Pulmonary artery endothelial cell (primary cell): ENCODE measurements at places on chromosomes 7 and 10.

DNA sequence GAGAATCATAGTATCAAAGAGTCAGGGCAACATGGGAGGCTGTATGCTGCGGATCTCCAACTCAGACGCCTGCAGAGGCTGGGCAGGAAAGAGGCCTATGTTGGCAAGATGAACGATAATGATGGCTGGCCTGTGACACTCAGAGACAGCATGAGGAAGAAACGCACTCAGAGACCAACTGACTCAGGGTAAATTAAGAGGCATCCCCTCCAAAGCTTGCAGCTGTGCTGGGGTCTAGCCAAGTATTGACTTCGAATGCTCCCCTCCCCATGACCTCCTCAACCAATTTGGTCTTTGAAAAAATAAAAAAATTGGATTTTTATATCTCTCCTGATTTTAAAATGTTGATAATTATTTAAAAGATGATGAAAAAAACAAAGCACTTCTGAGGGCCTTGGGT is 718.9 kb downstream of the GRID1 start:
- DNase-seq, result no peak

DNA sequence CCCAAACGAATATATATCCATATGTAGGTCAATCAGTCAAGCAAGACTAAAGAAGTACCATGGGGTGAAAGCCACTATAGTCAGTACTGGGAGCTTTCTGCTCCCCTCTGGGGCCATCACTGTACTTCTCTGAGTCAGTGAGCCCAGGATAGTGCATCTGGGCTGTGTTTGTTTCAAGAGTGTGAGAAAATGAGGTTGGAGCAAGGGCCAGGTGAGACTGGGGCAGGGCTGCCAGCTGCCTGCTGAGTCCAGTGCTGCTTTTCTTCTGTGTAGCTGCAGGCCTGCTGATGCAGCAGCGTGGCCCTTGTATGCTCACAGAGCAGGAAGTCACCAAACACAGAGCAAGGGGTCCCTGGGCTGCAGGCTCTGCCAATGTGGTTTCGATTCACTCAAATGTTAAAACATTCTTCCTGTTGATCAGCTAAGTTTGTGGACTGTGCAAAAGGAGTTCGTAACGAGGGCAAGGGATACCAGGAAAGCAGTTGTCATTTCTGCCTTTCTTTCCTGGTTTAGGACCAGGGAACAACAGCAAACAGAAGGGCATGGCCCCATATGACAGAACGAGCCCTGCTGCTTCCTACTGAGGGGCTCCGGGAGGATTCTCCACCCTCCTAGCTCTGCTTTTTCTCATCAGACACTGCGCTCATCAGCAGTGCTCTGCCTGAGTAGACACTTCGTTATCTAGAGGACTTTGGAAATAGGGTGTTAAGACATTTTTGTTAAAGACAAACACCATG is 65.4 kb upstream of the TNS3 start:
- no peak for DNase-seq

DNA sequence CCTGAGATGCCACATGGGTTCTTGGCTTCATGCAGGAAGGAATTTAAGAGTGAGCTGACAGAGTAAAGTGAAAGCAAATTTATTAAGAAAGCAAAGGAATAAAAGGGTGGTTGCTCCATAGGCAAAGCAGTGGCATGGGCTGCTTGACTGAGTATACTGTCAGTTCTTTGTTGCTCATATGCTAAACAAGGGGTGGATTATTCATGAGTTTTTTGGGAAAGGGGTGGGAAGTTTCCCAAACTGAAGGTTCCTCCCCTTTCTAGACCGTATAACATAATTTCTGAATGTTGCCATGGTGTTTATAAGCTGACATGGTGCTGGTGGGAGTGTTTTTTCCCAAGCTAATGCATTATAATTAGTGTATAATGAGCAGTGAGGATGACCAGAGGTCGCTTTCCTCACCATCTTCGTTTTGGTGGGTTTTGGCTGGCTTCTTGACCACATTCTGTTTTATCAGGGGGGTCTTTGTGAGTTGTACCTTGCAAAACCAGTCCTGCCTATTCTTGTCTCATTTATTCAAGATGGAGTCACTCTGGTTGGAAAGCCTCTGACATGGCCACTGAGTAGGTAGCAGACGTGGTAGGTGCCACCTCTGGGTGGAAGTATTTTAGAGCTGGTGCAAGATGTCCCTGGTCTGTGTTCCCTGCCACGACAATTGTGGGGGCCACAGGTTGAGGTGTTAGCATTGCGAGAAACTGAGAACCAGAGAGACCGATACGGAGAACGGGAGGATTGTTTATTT is 107.5 kb upstream of the SDK1 start:
- DNase-seq, result no peak

DNA sequence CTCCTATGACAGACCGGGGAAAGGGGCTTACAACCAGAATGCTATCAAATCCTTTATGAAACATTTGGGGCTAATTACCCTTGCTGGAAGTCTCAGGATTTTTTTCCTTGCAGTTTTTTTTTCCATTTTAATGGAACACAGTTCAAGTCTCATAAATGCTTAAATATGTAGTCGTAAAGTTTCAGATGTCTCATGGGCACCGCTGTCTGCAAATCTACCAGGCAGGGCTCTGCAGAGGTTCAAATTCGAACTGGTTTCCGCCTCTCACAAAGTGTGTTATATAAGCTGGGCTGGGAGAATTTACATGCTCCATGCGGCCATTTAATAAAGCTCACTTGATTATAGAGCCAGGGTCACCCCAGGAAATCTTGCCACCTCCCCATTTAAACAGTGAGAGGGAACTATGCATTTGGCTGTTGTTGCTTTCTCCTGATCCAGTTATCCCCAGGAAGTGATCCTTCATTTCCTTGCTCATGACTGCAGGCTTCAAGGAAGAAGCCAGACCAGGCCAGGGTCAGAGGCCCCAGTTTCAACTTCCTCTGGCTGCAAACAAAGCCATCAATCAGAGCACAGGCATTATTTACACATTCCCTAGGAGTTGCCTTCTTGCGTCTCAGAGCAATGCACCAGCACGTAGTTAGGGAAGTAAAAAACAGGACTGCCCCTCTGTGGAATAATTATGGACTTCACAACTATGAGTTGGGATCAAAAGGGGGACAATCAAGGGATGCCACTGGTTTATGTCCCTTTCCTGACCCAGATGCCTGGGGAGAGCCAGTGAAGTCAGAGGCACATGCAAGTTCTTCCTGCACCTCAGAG is 358.8 kb downstream of the PRPF18 start:
- peak; percentile 93 for DNase-seq

DNA sequence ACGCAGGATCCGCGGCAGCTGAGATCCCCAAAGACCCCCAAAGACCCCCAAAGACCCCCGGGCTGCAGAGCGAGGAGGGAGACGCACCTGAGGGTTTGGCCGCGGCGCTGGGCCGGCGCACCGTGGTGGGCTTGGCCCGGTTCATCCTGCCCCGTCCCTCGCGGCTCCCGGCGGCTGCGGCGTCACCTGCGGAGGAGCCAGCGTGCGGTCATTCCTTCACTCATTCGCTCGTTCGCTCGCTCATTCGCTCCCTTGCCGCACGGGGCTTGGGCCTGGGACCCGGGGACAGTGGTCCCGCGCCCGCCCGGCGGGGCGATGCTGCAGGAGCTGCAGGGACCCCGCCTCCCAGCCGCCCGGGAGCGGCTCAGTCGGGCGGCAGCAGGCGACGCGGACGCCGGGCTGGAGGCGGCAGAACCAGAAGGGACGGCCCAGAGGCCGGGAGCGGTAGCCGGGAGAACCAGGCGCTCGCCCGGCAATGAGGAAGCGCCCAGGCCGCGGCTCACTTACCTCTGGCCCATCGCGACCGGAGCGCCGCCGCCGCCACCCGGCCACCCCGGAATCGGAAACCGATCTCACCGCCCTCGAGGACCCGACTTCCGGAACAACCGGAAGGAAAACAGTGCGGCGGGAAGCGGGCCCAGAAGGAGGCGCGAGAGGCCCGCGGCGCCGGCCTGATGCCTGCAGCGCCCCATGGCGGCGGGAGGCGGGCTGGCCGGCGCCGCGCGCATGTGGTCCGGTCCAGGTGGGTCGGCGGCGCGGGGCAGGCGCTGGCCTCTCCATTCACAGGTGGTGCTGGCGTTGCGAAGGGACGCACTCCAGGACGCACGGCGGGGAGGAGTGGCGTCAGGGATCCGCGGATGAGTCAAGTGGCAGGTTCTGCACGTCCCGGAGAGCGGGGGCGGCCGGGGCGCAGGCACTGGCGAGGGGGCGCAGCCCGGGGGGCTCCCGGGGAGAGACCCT is at the start of gene INTS1:
INTS1 (minus strand) TSS at position 574 of the 960 bp plus-strand sequence; CDS start at position 145, 429 bp downstream.
- peak; percentile 52 for DNase-seq

DNA sequence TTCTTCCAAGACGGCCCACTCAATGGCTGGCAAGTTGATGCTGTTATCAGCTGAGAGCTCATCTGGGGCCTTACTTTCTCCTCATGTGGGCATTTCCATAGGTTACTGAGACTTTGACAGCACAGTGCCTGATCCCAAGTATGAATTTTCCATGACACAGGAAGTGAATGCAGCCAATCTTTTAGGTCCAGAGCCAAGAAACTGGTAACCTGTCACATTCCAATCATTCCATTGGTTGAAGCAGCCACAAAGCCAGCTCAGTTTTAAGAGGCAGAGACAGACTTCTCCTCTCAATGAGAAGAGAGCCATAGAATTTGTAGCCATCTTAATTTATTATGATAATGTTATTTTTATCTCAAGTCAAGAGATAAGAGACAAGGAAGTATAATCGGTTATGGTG is 775.5 kb downstream of the CNTNAP2 start:
- no peak for DNase-seq

- peak; percentile 94 for DNase-seq
Observed at GRCh38 chr10:68988530-68989316, at the start of gene KIFBP. KIFBP (plus strand) TSS chr10:68988803; CDS start chr10:68988833, 30 bp downstream.

GRCh38 chr7:76343294-76343930 is 15.4 kb downstream of the YWHAG start:
- DNase-seq, result no peak

DNA sequence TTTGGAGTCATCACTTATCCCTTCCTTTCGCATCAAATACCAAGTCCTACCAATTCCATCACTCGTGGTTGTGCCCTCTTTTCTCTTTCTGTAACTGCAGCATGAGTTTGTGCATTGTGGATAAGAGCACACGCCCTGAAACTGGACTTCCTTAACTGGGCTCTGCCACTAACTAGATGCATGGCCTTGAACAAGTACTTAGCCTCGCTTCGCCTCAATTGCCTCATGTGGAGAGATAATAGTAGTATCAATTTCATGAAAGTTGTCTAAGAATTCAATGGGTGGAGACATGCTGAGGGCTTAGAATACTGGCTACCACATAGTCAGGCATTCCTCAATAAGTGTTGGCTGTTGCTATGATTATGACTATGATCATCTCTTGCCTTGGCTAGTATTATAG is 41.5 kb downstream of the CFAP43 start:
- no peak for DNase-seq

DNA sequence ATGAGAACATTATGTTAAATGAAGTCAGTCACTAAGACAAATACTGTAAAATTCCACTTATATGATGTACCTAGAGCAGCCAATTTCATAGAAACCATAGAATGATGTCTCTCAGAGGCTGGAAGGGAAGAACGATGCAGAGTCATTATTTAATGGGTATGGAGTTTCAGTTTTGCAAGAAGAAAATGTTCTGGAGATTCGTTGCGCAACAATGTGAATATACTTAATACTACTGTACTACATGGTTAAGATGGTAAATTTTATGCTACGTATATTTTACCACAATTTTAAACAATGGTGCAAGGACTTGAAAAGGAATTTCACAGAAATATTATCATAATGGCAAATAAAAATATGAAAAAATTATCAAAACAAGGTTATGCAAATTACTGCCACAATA is 972.6 kb downstream of the KCNMA1 start:
- DNase-seq, result no peak

DNA sequence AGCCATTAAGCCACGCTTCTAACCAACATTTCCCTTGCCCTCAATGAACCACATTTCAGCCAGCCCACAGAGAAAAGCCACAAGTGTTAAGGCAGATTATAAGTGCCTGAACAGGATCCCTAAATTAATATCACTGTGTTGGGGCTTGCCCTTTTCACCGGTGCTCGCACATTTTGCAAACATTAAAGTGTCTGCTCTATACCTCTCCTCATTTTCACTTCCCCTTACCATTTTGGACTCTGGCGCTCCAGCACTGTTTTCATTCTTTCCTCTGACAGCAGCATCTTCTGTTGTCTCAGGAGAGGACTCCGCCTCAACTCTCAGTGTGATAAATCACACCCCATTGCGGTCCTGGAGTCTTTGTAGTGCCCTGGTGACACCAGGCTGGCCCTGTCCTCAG is 274.2 kb downstream of the BAMBI start:
- DNase-seq, result no peak

GRCh38 chr10:26242706-26243350 is 26.3 kb downstream of the GAD2 start:
- DNase-seq, result no peak

GRCh38 chr10:31399631-31400030 is 80.6 kb downstream of the ZEB1 start:
- DNase-seq, result no peak

DNA sequence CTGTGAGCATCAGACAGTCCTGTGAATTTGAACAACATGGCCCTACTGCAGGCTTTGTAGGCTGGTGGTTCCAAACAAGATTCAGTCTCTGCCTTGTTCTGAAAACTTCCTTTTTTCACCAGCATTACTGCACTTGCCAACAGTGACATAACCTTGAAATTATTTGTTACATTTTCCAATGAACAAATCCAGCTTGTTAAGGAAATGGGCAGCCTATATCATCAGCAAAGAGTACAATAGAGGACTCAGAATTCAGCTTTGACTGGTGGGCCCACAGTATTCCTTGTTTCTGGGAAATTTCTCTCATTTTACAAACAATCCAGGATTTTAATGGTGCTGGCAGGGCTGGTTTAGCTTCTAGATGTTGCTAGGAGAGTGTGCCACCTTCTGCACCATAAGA is 703.7 kb upstream of the FZD8 start:
- peak; percentile 36 for DNase-seq

DNA sequence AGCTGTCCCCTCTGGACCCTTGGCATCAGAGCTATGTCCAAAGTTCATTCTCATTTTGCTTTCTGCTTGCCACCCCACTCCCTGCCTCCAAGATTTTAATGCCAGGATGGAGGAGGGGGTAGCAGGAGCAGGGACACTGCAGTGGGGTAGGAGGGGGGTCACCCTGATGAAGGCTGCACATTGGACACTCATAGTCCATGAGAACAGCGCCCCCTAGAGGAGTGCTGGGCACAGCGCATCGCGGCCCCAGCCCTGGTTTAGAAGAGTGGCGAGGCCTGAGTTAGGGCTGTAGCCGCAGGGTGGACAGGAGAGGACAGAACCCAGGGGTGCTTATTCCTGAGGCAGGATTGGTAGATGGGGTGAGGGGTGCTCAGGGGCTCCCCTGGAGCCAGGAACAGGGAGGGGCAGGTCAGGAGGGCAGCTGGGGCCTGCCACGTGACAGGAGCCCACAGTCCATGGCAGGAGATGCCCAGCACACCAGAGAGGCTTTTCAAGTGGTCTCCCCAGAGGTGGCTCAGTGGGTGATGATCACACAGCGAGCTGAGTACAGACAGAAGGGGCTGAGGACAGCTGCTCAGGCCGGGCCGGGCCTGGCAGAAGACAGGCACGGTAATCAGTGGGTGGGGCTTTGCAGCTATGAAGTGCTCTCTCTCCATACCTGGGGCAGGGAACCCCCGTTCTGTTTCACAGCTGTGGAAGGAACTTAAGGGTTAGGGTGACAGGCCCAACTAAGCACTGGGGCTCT is 71.4 kb downstream of the NEURL1 start:
- no peak for DNase-seq
